ENCODE measurements at places on chromosomes 1 and 21. TPM values are rescaled to one million over a fixed set of nuclear protein-coding genes. Genes with fewer than 3 reads are reported as not detected.

Gene CATSPER4
- total RNA-seq = not detected

Gene ZFP69B
- 4.7 TPM for total RNA-seq

Gene OR2L3
- not detected for total RNA-seq

Gene CDKN2C
- 24.2 TPM for total RNA-seq

Gene CFAP107
- not detected for total RNA-seq

Gene FAM177B
- total RNA-seq = not detected

Gene RAP1GAP
- total RNA-seq = not detected

Gene PRR9
- not detected for total RNA-seq

Gene CLCNKA
- not detected for total RNA-seq

Gene PRAMEF26
- not detected for total RNA-seq

Gene OR2AK2
- not detected for total RNA-seq

Gene DCDC2B
- total RNA-seq = not detected

Gene MRPS21
- 44.3 TPM for total RNA-seq

Gene NID1
- 87.7 TPM for total RNA-seq

Gene THEM5
- not detected for total RNA-seq

Gene CD1C
- total RNA-seq = not detected

Gene CAPN8
- total RNA-seq = not detected

Gene TBX15
- 0.49 TPM for total RNA-seq

Gene ASCL5
- not detected for total RNA-seq

Gene SLC9C2
- total RNA-seq = not detected

Gene KCNA3
- total RNA-seq = not detected

Gene POU2F1
- total RNA-seq = 5.7 TPM

Gene C1orf94
- total RNA-seq = not detected

Gene SLC26A9
- total RNA-seq = 0.34 TPM

Gene DLGAP3
- total RNA-seq = not detected

Gene BMP8B
- total RNA-seq = not detected

Gene ITSN1
- total RNA-seq = 48.8 TPM

Gene KRTAP13-2
- total RNA-seq = not detected

Gene RGS18
- total RNA-seq = not detected

Gene KIF17
- 25.2 TPM for total RNA-seq

Gene FCRL6
- total RNA-seq = not detected

Gene PACC1
- 8.8 TPM for total RNA-seq

Gene NUDT4B
- total RNA-seq = 40.1 TPM

Gene NCAM2
- total RNA-seq = 0.05 TPM

Gene FCRL5
- total RNA-seq = not detected

Gene PGLYRP3
- not detected for total RNA-seq

Gene CFAP45
- 0.89 TPM for total RNA-seq

Gene CCDC190
- 0.93 TPM for total RNA-seq

Gene TMEM79
- 2.3 TPM for total RNA-seq

Gene SEMA4A
- total RNA-seq = 1.1 TPM

Gene FAM151A
- not detected for total RNA-seq

Gene HMGB4
- not detected for total RNA-seq

Gene ANXA9
- total RNA-seq = not detected

Gene EFHD2
- 252 TPM for total RNA-seq

Gene TTC22
- not detected for total RNA-seq
